HAP-1 (cell line): ENCODE measurements at places on chromosomes 6 and 20.

DNA sequence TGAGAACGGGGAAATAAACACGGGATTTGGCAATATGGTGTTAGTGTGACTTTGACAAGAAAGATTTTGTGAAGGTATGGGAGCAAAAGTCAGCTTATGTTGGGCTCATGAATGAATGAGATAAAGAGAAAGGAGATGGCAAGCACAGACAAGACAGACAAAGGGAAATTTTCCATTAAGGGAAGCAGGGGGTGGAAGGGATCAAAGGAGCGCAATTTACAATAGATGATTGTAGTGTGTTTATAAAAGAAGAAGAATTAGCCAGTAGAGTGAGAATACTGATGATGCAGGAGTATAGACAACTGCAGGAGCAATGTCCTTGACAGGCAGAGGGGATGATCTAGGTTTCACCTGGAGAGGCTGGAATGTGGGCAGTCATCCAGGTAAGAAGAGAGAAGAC lies 34.1 kb downstream of the RBM24 start:
- DNase-seq = no peak

DNA sequence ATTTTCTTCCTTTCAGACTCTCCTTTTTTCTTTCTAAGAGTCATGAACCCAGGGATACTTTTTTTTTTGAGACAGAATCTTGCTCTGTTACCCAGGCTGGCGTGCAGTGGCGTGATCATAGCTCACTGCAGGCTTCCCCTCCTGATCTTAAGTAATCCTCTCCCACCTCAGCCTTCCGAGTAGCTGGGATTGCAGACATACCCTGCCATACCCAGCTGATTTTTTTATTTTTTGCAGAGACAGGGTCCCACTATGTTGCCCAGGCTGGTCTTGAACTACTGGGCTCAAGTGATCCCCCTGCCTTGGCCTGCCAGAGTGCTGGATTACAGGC lies 32.8 kb upstream of the IER3 start:
- DNase-seq = no peak

- no peak for DNase-seq
Observed at GRCh38 chr20:43653966-43654365, 12.9 kb upstream of the MYBL2 start.

DNA sequence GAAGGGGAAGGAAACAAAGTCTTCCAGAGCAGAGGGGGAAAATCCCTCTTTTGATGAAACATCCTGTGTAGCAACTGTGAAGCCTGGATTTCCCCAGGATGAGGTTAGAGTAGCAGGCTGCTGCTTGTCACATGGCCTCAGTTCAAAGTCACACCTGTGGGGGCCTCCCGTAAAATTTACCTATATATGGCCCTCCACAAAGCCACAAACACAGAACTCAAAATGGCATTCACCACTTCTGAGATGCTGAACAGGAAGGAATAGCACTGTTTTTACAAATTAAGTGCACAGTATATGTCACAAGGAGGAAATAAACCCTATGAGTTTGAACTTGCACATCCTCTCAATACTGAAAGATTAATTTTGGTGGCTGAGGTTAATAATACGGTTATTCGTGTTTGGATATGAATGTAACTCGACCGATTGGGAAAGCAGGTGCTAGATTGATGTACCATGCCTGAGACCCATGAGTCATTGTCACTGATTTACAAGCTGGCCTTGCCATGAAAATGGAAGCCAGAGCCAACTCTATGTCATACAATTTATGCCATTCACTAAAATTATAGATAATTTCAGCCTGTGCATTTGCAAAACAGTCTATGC lies 70.6 kb downstream of the SGK1 start:
- DNase-seq = no peak

DNA sequence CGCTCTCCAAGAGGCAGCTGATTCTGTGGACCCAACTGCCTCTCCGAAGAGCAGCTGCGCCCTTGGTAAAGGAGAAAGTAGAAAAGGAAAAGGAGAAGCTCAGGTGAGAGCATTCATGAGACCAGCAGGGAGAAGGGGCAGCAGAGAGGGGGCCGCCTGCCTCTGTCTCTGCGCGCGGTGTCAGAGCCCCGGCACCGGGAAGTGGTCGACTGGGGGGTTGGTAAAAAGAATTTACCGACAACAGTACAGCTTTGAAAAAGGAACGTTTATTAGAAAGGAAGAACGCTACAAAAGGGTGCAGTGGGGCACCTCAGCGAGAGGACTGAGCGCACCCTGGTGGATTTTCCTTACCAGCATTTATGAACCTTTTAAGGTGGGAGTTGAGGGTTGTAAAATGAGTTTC lies 61.9 kb downstream of the GPR6 start:
- peak; percentile 65 for DNase-seq

DNA sequence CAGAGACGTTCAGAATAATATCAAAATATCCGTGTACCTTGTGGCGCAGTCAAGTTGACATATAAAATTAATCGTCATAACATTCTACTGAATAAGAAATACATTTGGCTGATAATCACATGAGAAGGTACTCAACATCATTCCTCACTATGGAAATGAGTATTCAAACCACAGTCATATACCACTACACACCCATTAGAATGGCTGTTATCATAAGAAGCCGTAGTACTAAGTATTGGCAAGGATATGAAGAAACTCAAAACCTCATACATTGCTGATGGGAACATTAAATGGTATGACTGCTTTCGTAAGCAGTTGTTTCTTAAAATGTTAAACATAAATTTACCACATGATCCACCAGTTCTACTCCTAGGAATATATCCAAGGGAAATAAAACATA lies 244.7 kb downstream of the CDKAL1 start:
- DNase-seq = no peak

DNA sequence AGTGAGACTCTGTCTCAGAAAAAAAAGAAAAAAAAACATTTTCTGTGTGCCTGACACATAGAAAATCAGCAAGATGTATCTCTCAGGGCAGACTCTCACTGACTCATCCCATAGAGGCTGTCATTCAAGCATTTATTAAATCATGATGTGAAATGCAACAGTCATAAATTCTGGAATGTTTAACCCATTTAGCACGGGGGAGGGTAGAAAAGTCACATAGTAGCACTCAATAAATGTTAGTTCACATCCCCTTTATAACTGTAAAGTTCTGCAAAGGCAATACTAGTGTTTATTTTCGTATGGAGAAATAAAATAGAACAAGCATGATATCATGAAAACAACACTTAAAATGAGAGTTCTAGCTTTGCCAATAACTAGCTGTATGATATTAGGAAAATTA lies 15.5 kb upstream of the CARMIL1 start:
- no peak for DNase-seq

DNA sequence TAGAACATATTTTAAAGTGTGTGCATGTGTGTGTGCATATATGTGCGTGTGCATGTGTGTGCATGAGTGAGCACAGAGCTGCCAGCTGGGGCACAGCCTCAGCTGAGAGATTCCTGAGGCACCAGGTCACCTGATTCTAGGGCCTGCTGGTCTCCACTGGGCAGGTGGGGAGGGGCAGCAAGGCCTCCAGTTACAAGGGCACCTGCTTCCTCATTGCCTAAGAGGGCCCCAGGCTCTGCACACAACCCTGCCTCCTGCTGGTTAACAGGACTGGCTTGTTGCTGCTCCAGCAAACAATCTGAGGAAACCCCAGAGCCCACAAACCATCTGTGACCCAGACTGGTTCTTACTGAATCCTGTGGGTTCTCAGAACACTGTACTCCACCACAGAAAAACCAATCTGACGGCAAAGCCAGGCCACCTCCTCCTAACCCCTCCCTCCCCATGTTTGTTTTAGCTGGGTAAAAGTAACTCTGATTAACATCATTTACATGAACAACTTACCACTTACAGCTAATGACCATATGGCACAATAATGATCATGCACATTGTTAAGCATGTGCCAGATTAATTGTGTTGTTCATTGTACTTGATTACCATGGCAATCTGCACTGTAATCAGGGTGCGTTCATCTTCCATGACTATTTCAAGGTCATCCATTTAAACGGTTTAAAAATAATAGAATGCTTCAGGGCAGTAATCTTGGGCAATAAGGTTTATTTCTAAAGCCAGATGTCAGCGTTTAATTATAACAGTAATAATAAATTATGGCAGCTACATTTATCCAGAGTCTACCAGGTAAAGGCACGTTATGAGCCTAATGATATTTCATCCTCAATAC lies 23.1 kb upstream of the UBE2J1 start:
- peak; percentile 59 for DNase-seq

GRCh38 chr6:19697744-19698290 lies 139.4 kb upstream of the ID4 start:
- DNase-seq = no peak

GRCh38 chr6:18047406-18047805 lies 60.0 kb upstream of the KIF13A start:
- no peak for DNase-seq

- DNase-seq = no peak
Observed at GRCh38 chr6:66103954-66104353, 396.9 kb upstream of the EYS start.

GRCh38 chr6:144264270-144265060 lies 20.7 kb upstream of the UTRN start:
- DNase-seq = peak; percentile 55

DNA sequence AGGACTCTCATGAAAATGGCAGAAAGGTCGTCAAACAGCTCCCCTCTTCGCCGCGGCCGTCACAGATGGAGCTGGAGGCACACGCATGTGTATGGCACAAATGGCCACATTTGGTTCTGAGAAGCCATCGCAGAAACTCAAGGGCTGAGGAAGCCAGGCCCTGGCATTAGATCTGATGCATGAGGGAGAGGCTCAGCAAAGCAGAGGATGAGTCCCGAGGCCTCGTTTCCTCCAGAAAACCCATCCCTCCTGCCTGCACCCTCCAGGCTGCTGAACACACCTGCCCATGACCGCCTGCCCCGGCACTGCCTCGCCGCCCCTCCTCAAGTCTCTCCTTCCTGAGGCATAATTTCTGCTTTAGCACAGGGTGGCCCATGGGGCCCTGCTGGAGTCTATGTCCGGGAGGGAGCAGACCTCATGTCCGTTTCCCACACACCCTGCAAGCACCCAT lies 240.3 kb downstream of the DLL1 start:
- DNase-seq = no peak

- DNase-seq = peak; percentile 52
Observed at GRCh38 chr20:6767536-6768227, at the start of gene BMP2. TSS of gene BMP2 (plus strand) at chr20:6767686. CDS start at chr20:6770127, 2,441 bp downstream.
